Activated T-cell treated with anti-CD3 and anti-CD28 coated beads, Interleukin-2, amount 50 U/mL, for 72 hours (primary cell): ENCODE measurements at places on chromosomes 12 and 14.

GRCh38 chr14:65927931-65928356 is 515.4 kb downstream of the FUT8 start:
- DNase-seq = peak; percentile 88

GRCh38 chr14:69055125-69055524 is 76.0 kb upstream of the ACTN1 start:
- DNase-seq = peak; percentile 6

GRCh38 chr12:77601069-77601468 is 229.6 kb upstream of the NAV3 start:
- no peak for DNase-seq

DNA sequence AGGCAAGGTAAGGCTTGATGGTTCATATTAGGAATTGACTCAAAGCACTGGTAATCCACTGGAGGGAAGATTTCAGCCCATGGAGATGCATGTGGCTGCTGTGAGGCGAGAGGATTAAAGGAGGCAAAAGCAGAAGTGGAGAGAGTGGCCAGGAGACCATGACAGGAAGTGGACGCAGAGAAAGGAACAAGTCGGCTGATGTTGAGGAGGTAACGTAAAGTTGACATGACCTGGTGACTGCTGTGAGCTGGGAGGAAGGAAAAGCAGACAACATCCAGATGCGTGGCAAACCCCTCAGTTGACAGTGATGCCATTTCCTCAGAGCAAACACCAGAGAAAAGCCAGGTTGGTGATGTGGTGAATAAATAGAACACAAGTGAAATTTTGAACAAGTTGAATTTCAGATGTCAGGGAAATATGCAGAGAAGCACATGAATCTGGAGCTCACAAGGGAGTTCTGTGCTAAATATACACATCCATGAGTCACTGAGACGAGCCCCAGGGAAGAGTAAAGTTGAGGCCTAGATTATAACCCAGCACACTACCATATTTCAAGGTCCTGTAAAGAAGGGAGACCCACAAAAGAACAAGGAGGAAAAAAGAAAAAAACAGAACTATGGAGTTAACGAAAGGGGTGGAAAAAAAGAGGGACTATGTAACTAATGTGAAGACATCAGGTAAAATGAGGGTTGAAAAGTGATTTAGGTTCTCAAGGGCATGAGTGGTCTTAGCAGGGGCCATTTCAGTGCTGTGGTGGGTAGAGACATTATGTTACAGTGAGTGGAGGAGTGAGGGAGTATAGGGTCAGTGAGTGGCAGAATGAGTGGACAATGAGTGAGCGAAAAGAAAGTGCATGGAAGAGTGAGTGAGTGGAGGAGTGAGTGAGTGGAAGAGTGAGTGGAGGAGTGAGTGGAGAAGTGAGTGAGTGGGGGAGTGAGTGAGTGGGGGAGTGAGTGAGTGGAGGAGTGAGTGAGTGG is 61.6 kb upstream of the GZMB start:
- no peak for DNase-seq

- DNase-seq = no peak
These were observed 99.8 kb downstream of the DAD1 start for GRCh38 chr14:22489244-22489545.

DNA sequence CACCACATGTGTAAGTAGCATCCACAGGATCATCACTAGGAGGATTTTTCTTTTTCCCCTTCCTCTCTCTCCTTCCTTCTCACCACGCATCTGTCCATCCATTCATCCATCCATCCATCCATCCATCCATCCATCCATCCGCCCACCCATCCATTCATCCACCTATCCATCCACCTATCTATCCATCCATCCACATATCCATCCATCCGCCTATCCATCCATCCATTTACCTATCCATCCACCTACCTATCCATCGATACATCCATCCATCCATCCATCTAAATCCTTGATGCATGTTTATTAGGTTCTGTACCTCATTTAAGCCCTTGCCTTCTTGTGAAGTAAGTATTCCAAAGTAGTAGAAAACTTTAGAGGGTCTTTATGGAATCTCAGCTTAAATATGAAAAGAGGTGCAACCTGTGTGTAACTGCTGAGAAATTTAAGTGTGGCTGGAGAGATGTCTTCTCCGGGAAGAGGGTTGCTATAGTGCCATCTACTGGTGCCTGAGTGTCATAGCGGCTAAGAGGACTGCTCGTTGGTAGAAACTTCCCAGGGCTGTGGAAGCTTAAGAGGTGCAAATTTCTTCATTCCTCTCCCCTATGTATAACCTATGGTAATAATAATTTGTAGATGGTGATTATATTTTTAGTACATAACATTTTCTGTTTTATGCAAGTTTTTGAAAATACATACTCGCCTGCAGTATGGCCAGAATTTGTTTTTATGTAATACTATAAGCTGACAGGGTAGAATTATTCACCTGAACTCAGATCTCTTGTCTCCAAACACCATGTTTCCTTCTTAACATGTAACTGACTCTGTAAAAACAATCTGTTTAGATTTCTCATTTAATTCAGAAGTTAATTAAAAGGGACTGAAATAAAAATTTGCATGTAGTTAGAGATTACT is 46.0 kb downstream of the MYO1H start:
- peak; percentile 46 for DNase-seq

DNA sequence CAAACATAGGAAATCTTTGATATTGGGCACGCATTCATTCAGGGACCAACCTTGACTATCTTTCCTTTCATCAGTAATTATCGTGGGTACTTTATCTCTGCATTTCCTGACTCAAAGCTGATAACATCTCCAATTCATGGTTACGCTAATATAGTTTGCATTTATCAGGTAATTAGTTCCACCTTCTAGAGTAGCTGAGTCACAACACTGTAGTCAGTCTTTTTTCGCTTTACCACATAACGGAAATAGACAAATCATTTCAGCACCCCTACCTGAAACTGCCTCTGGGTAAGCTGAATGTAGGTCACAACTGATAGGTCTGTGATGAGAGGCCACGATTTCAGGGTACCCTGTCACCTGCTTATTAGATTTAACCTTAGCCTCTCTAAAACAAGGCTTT is 36.7 kb upstream of the IL22 start:
- peak; percentile 63 for DNase-seq

GRCh38 chr14:96567289-96567899 is 65.2 kb downstream of the PAPOLA start:
- no peak for DNase-seq

DNA sequence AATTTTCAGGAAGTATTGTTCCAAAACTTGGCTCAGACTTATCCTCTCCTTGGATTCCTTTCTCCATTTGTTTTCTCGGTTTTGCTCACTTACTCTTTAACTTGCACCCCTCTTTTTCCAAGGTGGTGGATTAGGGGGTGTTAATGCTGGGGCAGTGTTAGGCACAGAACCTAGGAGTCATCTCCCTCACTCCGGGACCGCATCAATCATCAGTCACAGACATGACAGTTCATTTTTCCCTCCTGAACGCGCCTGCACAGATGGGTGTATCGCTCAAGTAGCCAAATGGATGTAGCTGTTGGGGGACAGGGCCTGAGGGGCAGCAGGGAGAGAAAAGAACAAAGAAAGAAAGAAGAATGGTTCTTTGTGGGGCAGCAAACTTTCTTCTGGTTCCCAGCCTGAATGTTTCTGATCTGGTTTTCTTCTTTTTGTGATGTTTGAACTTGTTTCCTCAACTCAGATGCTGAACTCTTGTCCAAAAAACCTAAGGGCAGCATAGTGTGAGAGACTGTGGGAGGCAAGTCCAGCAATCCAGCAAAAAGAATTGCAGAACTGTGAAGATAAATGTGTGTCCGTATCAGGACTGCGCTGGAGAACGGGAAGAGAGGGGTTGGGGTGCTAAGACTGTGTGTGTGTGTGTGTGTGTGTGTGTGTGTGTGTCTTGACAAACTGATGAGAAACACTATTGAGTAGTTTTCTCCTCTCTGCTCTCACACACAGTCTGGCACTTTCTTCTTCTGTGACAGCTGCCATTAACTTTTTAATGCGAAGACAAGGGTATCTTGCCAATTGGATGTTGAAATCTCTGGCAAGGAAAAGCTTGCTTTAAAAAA is 131.1 kb downstream of the FBXL14 start:
- no peak for DNase-seq

GRCh38 chr14:73809391-73809790 is 42.2 kb upstream of the PTGR2 start:
- no peak for DNase-seq

DNA sequence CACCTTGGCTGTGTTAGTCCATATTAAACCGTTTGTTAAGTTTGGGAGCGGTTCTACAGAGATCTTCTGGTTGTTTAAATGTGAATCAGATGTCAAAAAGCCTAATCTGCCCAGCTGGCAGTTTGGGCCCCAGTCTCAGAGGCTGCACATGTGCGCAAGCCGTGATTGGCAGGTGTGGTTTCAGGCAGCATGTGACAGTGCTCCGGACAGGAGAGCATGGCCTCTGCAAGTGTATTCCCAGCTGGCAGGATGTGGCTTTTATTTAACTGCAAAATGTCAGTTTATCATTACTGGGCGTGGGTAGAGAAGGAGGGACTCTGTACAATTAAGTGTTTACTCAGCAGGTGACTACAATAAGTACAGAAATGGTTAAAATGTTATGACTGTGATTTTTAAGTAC is 77.5 kb downstream of the PELI2 start:
- peak; percentile 22 for DNase-seq
